CD4-positive, alpha-beta T cell treated with Interleukin-15 for 4 hours (primary cell): ENCODE measurements at places on chromosomes 1 and 21.

DNA sequence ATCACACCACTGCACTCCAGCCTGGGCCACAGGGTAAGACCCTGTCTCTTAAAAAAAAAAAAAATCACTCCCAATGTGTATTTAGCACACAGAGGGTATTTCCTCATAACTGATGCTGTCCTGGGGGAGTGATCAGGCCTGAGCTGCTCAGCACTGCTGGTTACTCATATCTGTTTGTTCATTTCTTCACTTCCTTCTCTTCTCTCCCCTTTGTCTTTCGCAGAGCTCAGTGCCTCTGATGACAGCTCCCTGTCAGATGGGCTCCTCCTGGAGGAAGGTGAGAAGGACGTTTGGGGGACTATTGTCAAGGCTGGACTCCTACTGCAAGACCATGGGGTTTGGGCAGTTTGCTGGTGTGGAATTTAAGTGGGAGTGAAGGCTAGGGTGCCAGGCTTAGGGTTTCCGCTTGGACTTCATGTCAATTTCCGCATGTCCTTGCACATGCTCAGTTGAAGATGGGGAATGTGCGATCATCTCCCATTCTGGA, 13.0 kb downstream of the INAVA start:
- no peak for DNase-seq

DNA sequence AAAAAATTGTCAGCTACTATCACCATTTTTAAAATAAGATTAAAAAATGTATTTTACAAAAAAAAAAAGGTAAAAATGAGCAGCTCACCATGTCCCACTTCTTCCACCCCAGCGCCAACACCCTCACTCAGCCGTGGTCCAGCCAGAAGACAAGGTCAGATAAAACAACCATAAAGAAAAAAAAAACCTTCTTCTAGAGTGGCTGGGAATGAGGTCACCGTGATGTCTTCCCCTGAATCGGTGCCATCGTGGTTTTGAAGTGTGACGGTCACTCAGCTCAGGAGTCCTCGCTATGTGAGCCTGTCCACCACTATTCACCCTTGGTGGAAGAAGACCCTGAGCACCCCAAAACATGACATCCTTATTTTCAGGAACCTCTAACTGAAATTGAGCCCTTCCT, 38.1 kb downstream of the B3GALT5 start:
- no peak for DNase-seq

DNA sequence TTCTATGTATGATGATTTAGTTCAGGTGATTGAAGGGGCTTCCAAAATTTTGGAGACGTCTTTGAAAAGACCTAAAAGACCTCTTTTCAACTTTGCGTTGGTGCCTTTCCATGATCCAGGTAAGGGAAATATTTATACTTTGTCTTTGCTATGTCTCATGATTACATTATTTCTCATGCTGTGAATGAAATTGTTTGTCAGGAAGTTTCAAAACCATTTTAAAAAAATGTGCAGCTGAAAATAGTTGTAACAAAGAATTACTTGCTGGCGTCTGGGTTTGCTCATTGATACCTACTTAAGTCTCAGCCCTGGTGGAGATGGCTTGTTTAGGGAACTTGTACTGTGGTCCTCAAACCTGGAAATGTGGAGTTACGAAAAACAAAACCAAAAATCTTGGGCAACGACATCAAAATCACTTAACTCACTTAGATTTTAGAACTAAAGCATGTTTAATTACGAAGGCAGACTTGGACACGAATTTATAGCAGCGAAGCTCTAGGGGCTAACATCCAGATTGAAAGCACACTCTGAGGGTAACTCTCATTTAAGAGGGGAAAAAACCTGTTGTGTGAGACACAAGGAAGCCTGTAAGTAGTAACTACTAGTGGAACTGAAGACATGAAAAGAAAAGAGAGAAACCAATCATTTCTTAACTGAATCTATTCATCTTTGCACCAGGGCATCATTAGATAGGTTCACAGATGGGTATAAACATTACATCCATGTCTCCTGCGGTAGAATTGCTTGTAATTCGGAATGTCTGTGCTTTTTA, 924 bp downstream of the HMCN1 start:
- no peak for DNase-seq

GRCh38 chr1:173429471-173430402, 47.4 kb upstream of the PRDX6 start:
- peak; percentile 66 for DNase-seq

- DNase-seq: peak; percentile 79
Measured at GRCh38 chr1:25796811-25797458, 3.1 kb upstream of the SELENON start.

GRCh38 chr1:31617218-31617915, at the start of gene HCRTR1:
Gene HCRTR1, plus strand, starts transcription at chr1:31617689. Its CDS starts 1,504 bp downstream, at chr1:31619193.
- DNase-seq: no peak

DNA sequence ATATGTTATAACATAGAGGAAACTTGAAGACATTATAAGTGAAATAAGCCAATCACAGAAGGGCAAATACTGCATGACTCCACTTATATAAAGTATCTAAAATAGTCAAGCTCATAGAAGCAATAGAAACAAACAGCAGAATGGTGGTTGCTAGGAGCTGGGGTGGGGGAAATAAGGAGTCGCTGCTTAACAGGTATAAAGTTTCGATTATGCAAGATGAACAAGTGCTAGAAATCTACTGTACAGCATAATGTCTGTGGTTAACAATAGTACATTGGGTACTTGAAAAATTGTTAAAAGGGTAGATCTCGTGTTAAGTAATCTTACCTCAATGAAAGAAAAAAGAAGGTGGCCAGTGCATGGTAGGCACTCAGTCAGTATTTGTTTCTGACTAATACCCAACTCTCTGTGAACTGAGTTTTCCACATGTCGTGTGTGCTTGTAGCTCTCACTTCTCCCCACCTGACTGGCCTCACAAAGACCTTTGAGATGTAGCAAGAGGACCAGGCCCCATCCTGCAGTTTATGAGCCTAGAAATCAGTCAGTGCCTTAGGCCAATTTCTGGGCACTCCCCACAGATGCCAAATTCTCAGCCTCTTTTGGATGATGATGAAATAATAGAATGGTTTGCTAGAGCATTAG, 14.7 kb upstream of the SPRR5 start:
- DNase-seq: no peak

DNA sequence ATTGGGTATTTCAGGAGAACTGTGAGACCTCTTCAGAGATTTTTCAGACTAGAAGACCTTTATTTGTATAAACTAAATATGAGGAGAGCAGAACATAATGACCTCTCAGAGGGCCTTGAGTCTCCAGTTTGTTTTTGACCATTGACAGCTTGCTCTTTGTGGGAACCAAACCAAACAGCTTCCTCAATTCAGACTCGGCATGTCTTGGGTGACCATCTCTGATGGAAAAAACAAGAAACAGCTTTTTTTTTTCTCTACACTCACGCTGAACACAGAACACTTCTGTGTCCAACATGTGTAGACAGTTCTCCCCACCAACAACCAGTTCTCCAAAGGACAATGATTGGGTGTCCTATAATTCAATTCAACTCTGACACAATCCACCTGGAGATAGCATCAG, 11.5 kb downstream of the ATP1A4 start:
- no peak for DNase-seq

GRCh38 chr1:51380936-51381335, 50.6 kb upstream of the TTC39A start:
- no peak for DNase-seq

- no peak for DNase-seq
Measured at GRCh38 chr1:151377150-151377884, 4.8 kb upstream of the SELENBP1 start.

GRCh38 chr1:221040691-221041285, 161.5 kb downstream of the HLX start:
- DNase-seq: no peak

- DNase-seq: peak; percentile 33
Measured at GRCh38 chr1:115980998-115981993, 5.0 kb downstream of the SLC22A15 start.

- no peak for DNase-seq
Measured at GRCh38 chr1:201137579-201138310, 10.8 kb upstream of the ASCL5 start.

DNA sequence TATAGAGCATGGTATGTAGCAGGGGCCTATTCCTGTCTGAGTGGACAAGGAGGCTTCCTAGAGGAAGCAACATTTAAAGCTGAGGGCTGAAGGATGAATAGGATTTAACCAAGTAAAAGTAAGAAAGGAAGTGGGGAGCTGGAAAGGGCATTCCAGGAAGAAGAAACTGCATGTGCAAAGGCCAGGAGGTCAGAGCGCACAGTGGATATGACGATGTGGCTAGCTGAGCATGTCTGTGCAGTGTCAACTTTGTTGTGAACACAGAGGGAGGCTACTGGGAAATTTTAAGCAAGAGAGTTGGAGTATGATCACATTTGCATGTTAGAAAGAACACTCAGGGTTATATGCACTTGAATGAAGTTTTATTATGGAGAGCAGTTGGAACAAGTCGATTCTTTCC, 28.6 kb upstream of the JUN start:
- DNase-seq: no peak

DNA sequence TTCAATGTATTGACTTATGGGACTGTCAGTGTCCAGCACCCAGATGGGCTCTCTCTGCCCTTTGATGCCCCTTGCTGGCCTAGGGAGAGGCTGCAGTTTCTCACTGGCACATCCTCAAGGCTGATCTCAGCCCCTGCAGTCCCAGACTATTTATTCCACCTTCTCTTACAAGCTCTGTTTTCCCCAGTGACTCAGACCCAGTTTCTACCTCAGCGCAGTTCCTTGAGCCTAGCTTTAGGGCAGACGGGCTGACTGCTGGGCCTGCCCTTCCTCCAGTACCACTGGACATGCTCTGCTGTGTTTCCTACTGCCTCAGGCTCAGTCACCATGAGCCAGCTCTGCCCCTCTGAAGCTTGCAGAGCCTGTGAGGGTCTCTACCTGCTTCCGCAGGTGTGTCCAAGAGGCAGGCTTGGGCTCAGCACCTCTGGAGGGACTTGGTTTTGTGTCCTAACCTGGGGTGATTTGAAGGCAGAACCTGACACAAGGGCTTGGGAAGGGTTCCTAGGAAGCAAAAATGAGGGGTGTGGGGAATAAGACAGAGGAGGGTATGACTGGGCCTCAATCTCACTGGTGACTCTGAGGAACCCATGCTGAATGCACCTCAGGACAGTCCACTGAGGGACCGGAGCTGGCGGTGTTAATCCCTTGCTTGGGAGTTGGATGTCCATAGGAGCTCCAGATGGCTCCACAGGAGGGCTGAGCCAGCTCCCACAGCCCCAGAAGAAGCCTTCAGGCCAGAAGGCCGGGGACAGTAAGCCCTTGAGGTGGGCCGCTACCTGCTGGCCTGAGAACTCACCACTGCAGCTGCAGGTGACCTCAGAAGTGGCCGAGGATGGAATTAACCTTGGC, 689.9 kb downstream of the MATN1 start:
- no peak for DNase-seq

DNA sequence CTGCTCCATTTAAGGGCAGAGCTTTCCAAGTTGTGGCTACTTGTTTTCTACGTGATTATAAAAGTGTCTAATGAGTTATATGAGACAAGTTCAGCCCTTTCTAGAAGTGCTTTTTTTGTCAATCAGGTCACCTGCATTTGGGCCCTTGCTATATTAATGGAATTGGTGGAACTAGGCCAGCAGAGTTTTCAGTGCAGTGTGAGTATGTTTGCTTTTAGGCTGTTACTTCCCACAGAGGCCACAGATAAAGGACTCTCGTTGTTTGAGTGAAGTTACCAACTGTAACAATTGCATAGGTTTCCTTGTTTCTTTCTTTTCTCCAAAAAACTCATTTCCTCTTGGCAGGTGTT, 10.9 kb downstream of the SMAP2 start:
- no peak for DNase-seq

- no peak for DNase-seq
Measured at GRCh38 chr1:72432645-72433267, 150.4 kb upstream of the NEGR1 start.

DNA sequence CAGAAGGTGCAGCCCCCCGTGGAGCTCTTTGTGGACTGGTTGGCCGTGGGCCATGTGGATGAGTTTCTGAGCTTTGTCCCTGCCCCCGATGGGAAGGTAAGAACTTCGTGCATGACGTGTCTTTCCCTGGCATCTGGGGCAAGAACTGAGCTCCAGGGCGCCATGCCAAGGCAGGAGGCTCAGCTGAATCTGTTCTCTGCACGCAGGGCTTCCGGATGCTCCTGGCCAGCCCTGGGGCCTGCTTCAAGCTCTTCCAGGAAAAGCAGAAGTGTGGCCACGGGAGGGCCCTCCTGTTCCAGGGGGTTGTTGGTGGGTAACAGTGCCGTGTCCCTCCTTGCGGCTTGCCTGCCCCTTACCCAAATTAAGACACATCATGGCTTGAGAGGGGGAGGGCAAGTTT, 27.7 kb downstream of the PADI3 start:
- DNase-seq: no peak

- no peak for DNase-seq
Measured at GRCh38 chr1:203592156-203592555, 34.5 kb upstream of the ATP2B4 start.

DNA sequence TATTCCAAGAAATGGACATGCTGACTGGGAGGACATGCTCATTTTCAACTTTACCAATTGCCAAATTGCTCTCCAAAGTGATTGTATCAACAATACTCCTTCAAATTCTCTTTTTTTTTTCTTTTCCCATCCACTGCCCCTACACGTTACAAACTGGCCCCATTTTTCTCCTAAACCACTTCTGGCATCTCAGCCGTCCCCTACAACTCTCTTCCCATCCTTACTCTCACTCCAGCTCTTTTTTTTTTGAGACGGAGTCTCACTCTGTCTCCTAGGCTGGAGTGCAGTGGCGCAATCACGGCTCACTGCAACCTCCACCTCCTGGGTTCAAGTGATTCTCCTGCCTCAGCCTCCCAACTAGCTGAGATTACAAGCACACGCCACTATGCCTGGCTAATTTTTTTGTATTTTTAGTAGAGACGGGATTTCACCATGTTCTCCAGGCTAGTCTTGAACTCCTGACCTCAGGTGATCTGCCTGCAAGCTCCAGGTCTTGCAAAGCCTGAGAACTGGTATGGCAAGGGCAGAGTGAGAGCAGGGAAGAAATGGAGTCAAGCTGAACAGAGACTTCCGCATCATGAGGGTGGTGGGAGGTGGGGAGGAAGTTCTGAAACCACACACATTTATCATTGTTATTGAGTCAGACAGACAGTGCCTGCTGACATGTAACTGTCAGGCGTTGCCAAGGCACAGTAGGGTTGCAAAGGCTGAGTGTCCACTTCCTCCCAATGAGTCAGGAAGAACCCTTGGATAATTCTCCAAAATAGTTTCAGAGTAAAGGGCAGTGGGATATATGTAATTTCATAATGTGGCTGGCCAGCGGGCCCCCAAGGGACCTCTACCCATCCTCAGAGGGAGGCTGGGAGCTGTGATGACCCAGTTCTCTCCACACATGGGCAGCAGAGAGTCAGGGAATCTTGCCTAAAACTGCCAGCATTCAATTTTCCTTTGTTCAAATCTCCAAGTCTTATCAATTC, 17.4 kb downstream of the CELA3A start:
- DNase-seq: peak; percentile 65
